ENCODE measurements at places on chromosomes 11 and 22.

DNA sequence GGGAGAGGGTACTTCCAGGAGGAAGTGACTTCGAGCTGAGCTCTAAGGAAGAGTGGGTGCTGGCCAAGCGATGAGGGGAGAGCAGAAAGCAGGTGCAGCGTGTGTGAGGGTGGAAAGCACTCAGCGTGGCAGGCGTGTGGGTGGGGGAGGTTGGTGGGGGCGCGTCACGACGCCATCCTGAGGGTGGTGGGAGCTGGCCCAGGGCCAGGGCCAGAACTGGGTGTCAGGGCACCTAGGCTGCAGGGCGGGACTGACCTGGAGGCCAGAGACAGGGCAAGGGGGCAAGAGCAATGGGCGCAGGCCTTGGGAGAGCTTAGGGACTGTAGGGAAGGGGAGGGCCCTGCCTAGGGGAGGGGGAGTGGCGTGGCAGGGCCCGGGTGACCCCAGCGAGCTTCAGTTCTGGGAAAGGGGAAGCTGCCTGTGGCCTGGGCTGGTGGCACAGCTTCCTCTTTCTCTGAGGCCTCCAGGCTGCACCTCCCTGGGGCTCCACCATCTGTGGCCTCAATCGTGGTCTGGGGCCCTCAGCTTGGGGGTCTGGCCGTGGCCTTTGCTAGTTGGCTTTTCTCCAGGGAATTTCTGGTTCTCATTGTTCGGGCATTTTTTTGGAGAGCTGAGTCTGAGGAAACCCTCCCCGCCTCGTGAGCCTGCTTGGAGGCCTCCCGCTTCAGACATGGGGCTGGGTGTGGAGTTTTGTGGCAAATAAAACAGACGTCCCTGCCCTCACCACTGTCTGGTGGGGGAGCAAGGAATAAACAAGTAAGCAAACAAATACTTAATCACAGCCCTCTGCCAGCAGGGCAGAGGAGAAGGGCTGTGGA, 8.9 kb downstream of the RELT start:
- peak; percentile 15 for DNase-seq

GRCh38 chr11:121415856-121416255, 36.3 kb upstream of the SORL1 start:
- no peak for DNase-seq

GRCh38 chr11:45298718-45299117, 12.6 kb upstream of the SYT13 start:
- no peak for DNase-seq

DNA sequence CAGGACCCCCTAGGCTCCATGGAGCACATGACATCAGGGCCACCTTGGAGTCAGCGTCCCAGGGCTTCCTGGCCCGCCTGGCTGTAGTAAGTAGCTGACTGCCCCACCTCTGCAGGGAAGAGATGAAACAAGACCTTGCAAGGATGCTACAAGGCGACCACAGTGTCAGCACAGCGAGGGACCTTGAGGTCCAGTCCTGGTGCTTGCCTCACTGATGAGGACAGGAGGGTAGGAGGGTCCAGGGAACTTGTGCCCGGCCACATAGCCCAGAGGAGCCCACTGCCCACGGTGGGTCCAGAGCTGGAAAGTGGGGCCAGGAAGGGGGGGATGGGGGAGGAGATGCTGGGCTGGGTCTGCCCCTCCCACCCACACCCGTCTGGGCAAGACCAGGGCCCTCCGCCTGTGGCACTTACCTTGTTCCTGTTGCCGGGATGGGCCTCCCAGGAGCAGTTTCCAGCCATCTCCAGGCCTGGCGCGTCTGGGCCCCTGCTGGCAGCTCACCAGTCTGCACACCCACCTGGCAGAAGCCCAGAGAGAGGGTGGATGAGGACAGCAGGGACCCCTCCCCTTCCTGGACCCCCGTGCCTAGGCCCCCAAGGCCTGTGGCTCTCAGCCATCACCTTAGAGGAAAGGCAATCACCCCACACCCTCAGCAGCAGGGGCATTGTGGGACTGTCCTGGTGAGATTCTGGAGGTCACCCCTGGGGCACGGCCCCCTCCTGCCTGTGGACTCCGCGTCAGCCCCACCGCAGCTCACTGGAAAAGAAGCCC, 3.4 kb downstream of the MRGPRF start:
- no peak for DNase-seq

DNA sequence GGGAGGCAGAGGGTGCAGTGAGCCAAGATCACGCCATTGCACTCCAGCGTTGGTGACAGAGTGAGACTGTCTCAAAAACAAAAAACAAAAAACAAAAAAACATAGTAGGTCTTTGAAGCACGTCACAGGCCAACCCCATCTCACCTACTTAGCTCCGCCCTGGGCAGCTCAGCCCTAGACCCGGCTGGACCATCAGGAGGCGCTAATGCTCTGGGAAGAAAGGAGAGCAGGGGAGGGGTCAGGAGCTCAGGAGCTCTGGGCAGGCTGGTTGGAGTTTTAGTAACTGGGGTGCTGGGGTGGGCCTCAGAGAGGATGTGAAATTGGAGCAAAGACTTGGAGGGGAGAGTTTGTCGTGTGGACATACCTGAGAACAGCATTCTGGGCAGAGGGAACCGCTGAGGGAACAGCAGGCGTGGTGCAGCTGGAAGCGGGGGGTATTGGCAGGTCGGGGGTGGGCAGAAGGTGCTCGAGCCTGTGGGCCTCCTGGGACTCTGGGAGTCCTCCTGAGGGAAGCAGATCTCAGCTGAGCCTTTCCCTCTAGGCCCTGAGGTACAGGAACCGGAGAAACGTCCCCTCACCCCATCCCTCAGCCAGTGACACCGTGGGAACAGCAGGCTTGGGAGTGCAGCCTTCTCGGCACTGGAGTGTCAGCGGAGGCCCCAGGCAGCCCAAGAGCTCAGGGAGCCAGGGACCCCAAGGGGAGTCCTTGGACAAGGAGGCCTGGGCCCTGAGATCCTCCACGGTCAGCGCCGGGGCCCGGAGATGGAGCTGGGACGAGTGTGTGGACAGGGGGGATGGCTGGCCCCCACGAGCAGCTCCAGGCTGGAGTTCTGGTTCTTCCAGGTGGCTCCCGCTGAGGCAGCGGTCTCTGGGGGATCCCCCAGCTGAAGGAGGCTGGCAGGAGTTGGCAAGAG, 2.2 kb upstream of the RPS6KA4 start:
- DNase-seq: no peak

DNA sequence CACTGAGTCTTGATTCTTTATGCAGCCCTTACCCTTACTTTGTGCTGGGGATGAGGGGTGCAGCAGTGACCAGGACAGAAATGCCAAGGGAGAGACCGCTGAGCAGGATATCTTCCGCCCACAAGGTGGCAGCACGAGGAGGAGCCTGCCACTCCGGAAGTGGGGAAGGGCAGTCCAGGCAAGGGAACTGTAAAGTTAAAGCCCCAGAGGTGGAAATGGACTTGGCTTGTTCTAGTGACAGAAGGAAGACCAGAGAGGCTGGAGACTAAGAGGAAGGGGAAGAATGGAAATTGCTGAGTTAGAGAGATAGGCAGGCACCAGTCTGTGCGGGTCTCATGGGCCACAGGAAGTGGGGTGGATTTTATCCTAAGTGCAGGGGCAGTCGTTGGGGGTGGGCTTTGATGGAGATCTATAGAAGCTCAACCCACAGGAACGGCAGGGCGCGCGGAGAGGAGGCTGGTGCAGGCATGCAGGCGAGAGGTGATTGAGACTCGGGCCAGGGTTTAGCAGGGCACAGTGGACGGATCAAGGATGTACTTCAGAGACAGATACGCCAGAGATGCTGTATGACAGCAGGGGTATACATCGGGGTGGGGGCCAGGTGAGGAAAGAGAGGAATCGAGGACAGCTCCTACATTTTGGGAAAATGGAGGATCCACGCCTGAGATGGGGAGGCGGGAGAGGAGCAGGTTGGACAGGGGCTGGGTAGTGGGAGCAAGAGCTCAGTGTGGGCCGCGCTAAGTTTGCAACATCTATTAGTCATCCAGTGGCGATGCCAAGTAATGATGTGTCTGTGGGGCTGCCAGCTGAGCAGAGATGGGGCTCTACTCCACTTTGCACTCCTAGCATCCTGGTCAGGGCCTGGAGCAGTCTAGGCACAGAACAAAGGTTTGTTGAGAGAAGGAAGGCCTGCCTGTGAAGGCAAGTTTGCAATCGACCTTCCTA, 3.3 kb upstream of the GRK2 start:
- peak; percentile 81 for DNase-seq

DNA sequence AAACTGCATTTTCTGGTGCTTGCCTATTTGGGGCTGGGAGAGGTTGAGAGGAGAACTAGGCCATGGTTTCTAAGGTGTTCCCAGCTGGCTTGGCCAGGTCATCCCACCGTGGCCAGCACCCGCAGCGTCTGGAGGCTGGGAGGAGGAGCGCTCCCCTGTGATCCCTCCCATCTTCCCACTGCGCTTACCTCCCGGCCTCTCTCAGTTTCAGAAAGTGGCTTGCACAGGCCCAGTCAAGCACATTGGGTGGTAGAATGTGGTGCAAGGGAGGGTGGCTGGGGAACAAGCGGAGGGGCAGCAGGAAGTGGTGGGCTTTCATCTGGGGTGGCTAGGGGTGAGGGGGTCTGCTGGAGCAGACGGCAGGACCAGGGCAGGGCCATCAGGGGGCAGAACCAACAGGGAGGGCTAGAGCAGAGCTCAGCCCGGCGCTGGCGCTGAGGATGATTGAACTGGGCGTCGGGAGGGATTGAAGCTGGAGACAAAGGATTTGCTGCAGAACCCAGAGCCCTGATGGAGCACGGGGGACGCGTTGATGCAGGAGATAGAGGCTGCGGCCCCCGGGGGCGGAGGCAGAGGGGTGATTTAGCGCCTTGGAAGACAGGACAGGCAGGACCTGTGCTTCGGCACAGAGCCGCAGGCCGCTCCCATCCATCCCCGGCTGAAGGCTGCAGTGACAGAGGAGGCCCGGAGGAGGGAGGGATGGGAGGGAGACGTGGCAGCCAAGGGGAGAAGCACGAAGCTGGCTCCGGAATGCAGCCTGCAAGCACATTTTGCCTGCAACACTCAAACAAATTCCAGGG, 76.0 kb downstream of the TRIM29 start:
- DNase-seq: no peak

- DNase-seq: no peak
Observed at GRCh38 chr11:17494019-17494418, 17.4 kb upstream of the ABCC8 start.

DNA sequence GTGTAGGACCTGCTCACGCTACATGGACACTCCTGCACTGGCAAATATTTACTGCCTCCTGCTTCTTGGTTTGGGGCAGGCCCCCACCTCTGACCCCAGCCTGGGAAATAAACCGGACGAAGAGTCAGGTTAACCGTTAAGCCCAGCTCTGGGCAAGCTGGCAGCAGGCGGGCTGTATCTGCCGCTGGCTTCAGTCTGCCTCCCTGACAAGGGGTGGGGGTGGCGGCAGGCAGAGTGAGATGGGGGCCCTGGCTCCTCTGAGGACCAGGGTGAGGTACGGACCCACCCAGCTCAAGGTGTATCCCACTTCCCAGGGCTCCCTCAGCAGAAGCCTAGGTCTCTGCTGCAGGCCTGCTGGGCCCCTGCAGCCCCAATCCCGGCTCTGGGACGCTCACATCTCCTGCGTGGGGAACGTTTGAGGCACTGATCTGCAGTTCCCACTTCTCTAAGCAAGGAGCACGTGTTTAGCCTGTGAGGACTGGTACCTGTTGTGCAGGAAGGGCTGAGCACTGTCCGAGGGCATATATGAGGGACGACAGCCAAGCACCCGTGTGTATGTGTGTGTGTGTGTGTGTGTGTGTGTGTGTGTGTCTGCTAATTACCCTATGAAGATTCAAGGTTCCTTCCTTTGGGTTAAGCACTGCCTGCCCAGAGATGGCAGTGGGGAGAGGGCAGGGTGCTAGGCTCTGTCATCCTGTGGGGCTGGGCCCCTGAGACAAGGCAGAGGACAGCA, 1.1 kb upstream of the LRRC75B start:
- no peak for DNase-seq

GRCh38 chr22:44402196-44403111, 89.7 kb upstream of the SHISAL1 start:
- DNase-seq: no peak

- no peak for DNase-seq
Observed at GRCh38 chr11:111019871-111020670, 225.5 kb upstream of the POU2AF2 start.

GRCh38 chr11:94129512-94130297, 1.1 kb downstream of the PANX1 start:
- no peak for DNase-seq

DNA sequence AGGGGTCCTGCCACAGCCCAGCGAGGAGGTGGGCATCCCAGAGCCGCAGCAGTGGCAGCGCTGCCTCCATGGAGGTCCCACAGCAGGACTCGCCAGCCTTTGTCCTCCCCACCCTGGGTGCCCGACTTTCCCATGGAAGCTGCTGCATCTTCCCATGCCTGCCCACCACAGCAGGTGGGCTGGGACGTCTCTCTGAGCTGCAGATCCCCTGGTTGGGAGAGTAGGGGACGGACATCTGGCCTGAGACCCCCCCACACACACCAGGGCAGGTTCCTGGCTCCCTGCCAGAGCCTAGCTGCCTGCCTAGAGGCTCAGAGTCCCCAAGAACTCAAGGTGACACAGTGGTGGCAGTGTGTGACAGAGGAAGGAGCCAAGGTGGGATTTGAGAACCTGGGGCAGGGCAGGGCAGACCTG, 21.5 kb upstream of the PRR5 start:
- no peak for DNase-seq

DNA sequence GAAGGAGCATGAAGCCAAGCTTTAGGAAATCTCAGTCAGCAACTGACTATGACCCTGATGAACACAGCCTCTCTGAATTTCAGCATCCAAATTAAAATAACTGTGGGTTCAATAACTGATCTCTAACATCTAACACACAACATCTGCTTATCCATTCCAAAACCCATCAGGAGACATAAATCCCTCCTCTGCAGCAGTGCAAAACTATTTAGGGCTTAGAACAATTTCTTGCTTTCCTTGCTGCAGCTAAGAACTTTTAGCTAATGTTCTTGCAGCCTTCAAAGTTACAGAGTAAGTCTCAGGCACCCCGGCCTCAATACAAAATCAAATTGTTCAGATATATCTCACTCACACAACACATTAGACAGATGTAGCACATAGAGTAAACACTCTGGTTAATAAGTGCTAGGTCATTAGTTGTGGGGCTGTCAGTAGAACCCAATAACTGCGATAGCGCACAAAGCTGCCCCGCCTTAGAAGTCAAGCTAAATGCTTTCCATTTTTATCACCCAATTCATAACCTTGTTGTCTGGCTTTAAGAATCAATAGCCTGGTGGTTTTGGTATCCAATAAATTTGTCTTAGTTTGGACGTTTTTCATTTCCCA, 139.6 kb downstream of the LARGE1 start:
- no peak for DNase-seq
